ENCODE measurements at places on chromosomes 11 and 22.

- DNase-seq = no peak
Observed at GRCh38 chr11:119055901-119056300, 1.1 kb downstream of the HYOU1 start.

GRCh38 chr11:36041988-36042611, 98.2 kb downstream of the LDLRAD3 start:
- no peak for DNase-seq

DNA sequence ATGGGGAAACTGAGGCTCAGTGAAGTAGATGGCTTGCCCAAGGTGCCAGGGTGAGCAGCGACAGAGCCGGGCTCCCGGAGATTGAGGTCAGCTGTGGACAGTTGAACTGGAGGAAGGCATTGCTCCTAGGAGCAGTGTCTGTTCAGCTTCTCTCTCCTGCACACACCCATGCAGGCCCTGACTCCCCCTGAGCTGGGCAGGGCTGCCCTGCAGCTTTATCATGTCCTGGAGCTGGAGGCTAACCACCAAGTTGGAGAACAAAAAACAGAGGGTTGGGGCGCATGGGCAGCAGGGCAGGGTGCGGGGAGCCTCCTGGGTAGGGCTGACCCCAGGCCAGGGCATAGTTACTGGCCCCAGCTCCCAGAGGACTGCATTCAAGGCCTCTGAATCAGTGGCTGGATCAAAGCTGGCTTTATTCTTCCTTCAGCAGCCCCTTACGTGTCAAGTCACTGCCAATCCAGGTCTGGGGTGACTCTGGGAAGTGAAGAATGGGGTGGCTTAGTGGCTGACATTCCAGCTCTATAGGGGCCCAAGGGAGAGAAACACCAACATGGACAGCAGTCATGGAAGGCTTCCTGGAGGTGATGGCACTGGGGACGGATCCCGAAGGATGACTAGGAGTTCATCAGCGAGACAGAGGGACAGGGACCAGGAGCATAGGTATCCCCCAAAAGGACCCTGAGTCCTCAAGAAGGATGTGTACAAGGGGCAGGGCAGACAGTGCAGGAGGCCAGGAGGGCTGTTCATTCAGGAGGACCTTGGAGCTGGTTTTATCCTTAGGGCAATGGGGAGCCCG, 83.8 kb downstream of the CACNA1I start:
- no peak for DNase-seq

- no peak for DNase-seq
Observed at GRCh38 chr11:20226933-20227332, 66.7 kb upstream of the DBX1 start.

GRCh38 chr11:122155765-122156527, 39.9 kb upstream of the BLID start:
- no peak for DNase-seq

- DNase-seq = no peak
Observed at GRCh38 chr11:123183391-123184099, 11.5 kb downstream of the CLMP start.

DNA sequence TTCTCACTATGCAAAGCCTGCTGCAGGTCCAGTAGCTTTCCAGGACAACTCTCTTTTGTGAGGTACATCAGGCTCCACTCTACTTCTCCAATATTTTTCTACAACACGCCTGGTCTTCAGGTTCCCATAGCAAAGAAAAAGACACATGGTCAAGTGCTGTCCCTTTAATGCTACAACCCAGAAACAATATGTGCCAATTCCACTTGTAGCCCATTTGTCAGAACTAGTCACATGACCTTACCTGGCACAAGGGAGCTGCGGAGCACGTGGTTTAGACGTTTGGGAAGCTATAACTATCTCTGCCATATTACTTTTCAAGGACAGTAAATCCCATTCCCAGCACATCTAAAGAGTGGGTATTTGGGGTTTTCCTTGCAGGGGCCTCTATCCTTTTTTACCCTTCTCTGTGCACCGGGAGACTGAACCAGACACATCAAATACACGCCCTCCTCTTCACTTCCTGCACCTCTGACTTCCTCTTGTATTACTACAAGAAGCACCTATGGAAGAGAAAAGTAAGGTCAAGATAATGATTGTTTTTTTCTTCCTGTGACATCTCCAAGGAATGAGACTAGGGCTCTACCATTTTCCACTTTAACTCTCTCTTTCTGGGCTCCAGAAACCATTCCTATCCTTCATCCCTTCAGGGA, 237.6 kb downstream of the ETS1 start:
- DNase-seq = no peak

DNA sequence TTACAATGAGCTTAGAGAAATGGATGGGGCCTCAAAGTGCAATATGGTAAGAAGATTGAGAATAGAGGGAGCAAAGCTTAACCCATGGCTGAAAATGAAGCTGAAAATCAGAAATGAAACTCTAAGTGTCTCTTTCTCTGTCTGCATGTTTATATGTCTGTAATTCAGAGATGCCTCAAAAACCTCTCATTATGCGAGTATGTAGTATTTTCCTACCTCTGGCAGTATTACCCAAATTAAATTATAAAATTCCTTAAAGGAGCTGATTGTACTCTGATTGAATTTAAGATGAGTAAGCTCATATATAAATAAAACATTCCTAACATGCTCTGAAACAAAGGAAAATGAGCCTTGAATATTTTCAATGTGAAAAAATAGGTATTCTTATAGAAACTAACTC, 39.8 kb upstream of the PRSS23 start:
- no peak for DNase-seq

GRCh38 chr11:65884716-65885092, 3.6 kb downstream of the FIBP start:
- peak; percentile 82 for DNase-seq

DNA sequence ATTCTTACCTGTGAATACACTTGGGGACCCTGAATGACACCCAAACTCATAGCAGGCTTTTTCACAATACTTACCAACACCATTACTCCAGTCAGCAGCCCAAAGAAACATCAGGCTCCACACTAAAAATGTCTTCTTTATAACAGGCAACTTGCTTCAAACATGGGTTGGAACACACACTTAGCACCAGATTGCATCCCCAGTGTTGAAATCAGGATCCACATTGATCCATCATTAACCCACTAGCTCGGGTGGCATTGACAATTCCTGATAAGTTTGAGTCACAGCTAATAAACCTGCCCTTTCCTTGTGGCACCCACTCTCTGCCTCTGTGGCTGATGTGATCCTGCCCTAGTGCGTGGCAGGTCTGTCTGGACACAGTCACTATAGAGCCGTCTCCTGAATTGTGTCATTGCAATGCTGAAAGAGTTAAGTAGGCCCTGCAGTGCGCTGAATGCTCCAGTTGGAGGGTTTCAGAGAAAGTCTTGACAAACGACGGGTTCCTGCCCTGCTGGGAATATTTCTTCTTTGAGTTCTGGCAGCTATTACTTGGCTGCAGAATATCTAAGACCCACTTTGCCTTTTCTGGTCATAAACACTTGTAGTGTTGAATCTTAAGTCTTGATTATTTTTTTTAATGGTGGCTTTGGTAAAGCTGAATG, 19.6 kb upstream of the C11orf96 start:
- no peak for DNase-seq

DNA sequence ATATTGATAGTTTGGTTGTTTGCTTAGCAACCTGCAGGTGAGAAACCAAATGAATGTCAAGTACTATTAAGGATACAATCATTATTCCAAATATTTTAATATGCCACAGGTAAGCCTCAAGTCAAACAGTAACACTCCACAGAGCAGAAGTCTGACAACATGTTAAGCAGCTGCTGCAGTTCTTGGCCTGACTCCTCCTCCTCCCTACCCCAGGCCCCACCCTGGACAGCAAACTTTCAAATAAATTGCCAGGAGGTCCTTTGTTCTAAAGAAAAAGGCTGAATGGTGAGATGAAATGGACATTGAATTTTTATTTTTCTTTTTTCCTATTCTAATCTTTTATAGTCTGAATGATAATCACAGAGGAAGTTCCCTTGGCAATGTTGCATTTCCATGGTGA, 260.0 kb upstream of the POU2AF2 start:
- no peak for DNase-seq

GRCh38 chr11:94595076-94595475, 27.9 kb downstream of the PIWIL4 start:
- no peak for DNase-seq

GRCh38 chr11:68667511-68668500, 16.5 kb upstream of the GAL start:
- DNase-seq = no peak

DNA sequence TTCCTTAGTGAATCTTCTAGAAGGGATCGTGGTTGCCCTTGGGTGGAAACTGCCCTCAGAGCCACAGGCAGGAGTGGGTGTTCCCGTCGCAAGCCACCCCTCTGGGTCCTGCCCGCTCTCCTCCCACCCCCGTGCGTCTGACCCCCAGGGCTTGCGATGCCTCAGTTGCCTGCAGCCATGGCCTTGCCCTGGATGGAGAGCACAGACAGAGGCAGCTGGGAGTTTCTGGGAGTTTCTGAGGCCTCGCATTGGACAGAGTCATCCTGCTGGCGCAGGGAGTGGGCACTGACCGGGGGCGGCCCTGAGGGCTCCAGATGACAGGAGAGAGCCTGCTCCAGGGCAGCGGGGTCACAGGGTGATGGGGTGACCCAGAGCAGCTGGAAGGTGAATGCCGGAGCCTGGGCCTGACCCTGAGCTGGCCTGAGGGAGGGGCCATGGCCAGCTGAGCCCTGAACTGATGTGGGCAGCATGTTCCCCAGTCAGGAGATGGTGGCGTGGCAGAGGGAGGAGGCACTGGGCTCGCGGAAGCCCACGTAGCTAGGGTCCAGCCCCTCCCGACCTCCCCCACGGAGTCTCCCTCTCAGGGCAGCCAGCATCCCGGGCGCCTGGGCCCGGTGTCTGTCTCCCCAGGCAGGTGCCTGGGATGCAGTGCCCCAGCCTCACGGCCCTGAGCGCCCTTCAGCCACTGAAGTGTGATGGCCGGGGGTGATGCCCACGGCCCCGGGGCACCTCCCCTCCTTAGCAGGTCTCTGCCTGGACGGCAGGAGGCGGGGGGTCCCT, 1236.2 kb downstream of the BRD1 start:
- no peak for DNase-seq

DNA sequence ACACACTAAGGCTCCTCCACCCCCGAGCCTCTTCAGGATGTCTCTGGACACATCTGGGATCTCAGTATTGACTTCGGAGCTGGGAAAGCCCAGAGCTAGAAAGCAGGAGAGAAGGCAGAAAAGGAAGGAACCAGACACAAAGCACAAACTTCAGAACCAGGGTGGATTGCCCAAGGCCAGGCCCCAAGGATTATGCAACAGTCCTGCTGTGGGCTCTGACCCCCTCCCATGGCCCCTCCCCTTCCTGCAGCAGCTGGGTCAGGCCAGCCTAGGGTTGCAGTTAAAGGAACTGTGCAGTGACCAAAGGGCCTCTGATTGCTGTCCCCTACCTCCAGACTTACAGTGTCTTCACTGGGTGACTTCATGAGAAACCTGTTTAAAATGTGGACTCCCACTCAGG, 5.3 kb downstream of the KCNE3 start:
- peak; percentile 91 for DNase-seq

DNA sequence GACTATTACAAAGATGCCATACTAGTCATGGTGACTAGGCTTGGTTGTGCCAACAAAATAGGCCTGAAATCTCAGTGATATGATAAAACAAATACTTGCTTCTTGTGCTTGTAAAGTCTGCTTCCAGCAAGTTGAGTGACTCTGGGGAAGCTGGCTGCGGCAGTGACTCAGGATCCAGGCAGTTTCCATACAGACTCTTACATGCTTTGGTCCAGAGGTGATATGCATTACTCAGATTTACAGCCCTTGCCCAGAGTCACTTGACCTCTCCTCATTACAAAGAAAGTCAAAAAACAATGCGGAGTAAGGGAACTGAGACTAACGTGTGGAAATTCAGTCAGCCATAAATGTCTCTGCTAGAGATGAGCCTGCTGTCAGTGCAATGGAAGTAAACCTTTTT, 387.5 kb downstream of the KCNA4 start:
- no peak for DNase-seq

- peak; percentile 72 for DNase-seq
Observed at GRCh38 chr11:66858939-66859685, 2.2 kb downstream of the LRFN4 start.

DNA sequence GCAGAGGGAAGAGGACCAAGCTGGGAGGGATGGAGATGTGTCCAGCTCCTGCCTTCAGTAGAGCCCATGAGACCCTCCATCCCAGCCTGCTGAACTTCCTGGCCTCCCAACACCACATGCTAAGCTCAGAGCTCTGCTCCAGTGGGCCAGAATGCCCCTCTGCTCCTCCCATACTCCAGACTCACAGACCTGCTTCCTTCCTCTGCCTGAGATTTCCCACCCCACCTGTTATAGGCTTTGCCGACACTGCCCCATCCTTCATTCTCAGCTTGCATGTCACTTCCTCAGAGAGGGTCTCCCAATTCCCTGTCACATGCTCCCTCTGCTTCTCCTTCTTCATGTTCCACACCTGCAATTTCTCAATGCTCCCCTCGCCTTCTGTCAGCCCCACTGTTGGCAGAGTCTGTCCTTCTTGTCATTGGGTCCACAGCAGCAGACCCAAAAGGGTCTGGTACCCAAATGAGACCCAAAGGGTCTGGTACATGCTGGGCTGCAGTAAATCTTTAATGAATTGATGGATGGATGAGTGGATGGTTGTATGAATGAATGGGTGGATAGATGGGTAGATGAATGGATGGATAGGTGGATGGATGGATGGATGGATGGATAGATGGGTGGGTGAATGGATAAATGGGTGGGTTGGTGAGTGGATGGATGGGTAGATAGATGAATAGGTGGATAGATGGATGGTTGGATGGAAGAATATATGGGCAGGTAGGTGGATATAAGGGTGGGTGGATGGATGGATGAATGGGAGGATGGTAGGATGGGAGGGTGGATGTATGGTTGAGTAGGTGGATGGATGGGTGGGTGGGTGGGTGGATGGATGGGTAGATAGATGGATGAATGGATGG, 105.3 kb upstream of the FGF3 start:
- DNase-seq = no peak

DNA sequence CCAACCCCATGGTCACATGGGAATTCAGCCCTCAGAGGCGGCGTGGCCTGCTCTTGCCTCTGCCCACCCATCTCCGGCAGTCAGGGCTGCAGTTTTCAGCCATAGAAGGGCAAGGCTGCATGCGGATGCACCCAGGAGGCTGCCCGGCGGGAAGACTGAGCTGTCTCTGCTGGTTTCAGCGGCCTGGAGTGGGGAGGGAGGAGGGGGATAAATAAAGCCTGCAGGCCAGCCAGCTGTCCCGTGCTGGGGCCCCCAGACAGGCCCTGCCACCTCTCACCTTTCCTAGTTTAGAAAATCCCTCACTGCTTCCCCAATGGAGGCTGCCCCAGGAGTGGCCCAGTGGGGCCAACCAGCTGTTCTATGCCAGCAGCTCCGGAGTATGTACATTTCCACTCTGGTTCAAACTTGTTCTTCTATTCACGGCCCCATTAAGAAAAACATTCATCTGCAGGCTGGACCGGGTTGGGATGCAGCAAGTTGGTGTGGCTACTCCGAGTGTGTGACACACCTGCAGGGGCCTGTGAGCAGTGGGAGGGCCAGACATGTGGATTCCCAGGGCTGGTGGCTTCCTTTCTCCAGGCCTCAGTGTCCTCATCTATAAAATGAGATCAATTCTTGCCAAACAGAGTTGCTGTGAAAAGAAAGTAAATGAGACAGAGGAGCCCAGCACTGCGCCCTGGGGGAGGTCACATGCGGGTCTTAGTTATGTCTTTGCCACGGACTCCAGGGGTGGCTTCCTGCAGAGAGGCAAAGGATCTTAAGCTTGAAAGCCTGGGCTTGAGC, 5.0 kb downstream of the MICALL1 start:
- no peak for DNase-seq

All from left lung (tissue), 14 donors.